ENCODE measurements at places on chromosomes 3 and 15.

GRCh38 chr15:70473581-70474370 lies 289.6 kb downstream of the UACA start:
- DNase-seq, result no peak

GRCh38 chr15:70703096-70703878 lies 60.1 kb downstream of the UACA start:
- no peak for DNase-seq

DNA sequence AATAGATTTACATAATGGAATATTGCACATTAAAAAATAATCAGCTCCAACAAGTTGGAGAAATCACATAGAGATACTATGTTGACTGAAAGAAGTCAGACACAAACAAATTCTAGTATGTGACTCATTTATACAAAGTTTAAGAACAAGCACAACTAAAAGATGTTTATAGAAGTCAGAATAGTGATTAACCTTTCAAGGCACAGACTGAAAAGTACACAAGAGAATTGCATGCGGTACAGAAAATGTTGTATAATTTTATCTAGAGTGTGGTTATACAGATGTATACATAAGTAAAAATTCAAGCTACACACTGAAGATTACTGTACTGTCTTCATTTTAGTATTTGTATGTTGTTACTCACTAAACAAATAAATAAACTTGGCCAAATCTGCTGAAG lies 19.3 kb upstream of the ATOSA start:
- DNase-seq, result no peak

DNA sequence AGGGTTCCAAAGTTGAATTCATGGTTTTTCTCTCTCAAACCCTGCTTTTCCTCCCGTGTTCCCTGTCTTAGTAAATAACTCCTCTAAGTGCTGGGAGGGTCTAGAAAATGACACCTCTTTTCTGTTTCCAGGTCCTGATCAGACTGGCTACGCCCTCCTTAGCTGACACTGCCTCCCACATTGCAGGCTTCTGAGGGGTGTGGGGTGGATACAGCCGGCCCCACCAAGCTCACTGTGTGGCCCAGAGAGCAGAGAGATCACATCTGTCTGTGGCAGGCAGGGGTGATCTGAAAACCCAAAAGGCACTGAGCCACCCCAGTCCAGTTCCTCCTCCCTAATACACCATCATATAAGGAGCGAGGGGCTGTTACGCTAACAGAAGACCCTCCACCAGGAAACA lies 62.7 kb downstream of the BDH1 start:
- DNase-seq, result no peak

GRCh38 chr3:156513619-156514018 lies 41.3 kb downstream of the SSR3 start:
- DNase-seq, result no peak

DNA sequence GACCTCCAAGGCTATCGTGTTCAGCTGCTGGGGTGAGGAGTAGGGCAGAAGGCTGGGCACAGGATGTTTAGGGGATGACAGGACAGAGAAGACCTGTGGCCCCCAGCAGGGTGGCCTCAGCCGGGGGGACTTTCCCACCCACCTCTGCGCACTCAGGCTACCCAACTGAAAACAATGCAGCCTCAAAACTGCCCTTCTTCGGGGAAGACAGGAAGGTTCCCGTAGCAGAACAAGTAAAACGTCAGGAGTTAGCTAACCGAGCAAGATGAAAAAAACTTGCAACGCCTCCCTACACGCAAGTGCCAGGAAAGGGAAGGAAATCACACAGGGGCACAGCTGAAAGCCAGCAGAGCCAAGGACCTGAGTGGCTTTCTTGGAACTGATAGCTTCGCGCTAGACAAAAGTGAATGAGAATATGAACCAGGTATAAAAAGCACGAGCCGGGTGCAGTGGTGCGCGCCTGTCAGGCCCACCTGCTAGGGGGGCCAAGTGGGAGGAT lies 38.4 kb upstream of the FURIN start:
- DNase-seq, result no peak

DNA sequence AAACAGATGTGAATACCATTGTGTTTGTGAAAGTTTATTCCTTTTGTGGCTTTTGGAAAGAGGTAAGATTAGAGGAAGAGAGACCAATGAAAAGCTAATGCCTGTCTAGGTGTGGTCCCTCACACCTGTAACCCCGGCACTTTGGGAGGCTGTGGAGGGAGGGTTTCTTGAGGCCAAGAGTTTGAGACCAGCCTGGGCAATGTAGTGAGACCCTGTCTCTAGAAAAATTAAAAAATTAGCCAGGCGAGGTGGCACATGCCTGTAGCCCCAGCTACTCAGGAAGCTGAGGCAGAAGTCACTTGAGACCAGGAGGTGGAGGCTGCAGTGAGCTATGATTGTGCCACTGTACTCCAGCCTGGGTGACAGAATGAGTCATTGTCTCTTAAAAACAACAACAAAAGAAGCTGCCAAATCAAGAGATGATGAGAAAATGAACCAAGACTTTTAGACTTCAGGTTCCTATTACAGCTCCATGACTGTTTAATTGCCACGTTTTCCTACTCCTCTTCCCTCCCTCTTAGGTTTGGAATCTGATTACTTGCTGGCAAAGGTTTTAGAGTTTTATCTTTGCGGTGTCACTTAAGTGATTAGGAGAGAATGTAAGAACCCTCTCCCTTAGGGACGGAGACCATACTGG lies 68.7 kb downstream of the CGNL1 start:
- DNase-seq, result no peak

DNA sequence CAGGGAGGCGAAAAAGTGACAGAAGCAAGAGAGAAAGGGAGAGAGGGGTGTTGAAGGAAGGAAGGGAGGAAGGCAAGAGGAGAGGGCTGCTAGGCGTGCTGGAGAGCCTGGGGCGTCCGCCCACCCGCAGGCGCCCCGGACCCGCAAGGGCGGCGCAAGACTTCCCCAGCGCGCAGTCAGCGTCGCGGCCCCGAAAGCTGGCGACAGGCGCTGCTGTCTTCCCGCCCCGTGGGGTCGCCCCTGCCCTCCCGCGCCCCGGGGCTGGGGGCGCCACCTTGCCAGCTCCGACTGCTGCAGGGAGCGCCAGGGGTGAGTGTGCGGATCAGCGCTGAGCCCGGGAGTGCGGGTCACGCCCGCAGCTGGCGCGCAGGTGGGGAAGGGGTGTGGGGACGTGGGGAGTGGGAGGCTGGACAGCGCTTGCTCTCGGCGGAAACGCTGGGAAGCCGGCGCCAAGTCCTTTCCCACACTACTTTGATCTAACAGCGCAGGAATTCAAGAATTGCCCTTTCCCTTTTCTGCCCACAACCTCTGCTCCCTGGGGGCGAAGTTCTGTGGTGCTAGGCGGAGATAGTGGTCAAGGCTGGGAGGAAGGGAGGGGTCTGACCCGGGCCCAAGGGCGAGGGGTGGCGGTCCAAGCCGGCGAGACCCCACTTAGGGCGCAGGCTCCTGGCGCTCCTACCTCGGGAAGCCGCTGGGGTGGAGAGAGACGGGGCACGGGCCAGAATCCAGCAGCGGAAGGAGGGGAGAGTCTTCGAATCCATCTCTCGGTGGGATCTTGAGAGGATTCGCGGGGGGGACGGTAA lies 266.1 kb downstream of the CGGBP1 start:
- no peak for DNase-seq

- no peak for DNase-seq
Measured at GRCh38 chr15:67042551-67043142, 22.8 kb upstream of the SMAD3 start.

GRCh38 chr3:69499422-69499821 lies 113.5 kb upstream of the FRMD4B start:
- DNase-seq, result no peak

DNA sequence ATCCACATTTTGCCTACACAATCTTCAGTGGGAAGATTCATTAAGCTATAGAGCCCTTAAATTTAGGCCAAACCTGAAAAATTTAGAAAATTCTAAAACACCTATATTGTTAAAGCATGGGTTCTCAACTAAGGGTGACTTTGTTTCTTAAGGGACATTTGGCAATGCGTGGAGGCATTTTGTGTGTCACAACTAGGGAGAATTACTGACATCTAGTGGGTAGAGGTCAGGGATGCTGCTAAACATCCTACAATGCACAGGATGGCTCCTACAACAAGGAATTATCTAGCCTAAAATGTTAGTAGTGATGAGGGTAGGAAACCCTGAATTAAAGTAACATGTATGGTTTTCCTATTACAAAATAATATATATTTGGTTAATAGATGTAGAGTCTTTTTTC lies 55.8 kb downstream of the TBC1D5 start:
- DNase-seq, result no peak

- DNase-seq, result peak; percentile 30
Measured at GRCh38 chr3:10194328-10195071, 29.8 kb downstream of the IRAK2 start.

- DNase-seq, result no peak
Measured at GRCh38 chr3:194637541-194638400, 4.6 kb upstream of the TMEM44 start.

DNA sequence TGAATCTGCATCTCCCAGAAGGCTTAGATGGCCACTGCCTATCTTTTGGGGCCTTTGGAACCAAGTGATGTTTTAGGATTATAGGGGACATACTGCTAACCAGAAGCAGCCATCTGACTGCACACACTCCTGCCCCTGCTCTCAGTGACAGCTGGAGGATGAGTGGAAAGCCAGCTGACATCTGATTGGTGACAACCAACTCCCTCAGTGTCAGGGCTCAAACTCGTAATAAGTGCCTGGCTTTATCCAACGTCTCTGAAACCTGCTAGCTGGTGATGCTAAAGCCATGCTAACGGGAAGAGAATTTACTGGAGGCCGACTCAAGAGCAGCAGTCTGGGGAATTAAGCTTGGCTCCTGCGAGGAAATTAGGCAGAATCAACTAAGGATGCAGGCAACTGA lies 35.1 kb downstream of the KY start:
- DNase-seq, result no peak

DNA sequence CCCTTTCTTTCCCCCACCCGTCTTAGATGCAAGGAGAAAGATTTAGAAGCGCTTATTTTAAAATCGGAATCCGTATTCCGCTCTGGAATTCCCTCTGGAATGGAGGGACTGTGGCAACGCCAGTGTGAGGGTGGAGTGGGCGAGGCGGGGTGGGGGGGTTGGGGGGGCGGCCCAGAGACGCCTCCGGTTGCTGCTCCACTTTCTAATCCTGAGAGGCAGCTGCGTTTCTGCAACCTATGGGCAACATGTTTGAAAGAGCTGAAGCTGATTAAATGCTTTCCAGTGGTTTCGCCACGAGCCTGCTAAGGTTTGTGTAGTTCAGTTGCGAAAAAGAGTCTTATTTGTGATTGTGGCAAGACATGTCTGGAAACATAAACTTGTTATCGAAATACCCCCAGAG lies at the start of gene CCK:
Gene CCK, minus strand, starts transcription at position 101 of the 400 bp plus-strand sequence. CDS start 2,555 bp downstream, outside the sequence.
- DNase-seq, result no peak

DNA sequence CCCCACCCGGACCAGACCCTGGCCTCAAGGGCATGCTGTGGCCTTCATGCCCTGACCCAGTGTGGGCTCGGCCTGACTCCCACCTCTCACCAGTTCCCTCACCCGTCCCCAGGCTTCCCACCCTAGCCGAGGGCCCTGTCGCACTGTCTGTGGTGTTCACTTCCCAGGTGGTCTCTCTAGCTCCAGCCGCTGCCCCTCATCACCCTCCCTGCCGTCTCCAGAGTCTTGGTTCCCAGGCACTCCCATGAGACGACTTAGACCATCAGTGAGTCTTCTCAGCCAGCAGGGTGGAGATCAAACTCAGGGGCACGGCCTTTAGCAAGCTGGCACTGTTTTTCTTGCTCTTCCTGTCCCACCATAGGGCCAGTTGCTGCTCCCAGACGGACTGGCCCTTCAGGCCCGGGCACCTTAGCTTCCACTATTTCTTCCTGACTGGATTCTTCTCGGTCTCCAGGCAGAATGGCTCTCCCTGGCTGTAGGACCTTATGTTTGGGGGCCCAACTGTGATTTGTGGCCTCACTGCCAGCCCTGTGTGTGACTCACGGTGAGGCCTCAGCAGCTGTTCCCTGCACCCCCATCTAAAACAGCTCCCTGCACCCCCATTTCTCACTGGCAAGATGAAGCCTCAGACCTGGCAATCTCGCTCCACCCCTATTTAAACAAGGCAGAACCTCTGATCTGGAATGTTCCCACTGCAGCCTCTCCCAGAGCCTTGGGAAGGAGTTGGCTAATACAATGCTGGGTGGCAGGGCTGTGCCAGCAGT lies 9.4 kb upstream of the PCSK6 start:
- DNase-seq, result no peak

DNA sequence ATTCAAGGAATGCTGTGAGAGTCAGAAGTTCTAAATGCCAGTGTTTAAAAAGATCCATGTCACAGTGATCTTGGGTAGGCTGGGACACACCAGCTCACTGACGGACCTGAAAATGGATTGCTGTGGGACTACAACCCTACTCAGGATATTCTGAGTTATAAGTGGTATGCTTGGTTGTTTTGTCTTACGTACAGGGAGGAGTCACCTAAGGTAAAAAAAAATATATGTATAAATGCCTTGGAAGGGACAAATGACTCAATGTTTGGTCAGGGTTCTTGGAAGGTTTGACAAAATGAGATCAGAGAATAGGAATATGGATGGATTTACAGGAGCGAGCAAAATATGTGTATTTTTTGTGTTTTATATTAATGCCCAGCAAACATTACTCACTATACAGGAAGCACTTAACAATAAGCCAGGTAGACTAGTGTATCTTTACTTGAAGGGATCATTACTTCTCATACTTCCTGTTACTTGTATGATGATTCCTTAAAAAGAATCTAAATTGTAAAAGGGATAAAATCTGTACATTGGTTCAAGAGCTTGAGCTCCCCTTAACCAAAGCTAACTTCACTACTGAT lies 767.3 kb downstream of the GBE1 start:
- no peak for DNase-seq

DNA sequence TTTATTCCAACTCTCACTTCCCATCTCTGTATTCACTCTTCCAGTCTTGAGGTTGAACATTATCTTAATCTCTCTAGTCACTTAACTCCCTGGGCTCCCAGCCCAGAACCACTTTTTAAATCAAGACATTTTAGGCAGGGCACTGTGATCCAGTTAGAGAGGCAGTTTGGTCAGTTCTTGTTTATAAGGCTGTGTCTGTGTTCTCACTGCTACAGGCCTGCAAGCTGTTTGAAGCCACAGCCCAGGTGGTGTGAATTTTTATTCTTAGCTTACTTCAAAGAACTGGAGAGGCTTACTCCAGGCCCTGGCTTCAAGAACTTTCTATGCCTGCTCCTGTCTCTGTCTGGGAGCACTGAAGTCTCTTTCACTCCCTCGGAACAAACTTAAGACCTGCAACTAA lies 906.1 kb downstream of the CADM2 start:
- no peak for DNase-seq

DNA sequence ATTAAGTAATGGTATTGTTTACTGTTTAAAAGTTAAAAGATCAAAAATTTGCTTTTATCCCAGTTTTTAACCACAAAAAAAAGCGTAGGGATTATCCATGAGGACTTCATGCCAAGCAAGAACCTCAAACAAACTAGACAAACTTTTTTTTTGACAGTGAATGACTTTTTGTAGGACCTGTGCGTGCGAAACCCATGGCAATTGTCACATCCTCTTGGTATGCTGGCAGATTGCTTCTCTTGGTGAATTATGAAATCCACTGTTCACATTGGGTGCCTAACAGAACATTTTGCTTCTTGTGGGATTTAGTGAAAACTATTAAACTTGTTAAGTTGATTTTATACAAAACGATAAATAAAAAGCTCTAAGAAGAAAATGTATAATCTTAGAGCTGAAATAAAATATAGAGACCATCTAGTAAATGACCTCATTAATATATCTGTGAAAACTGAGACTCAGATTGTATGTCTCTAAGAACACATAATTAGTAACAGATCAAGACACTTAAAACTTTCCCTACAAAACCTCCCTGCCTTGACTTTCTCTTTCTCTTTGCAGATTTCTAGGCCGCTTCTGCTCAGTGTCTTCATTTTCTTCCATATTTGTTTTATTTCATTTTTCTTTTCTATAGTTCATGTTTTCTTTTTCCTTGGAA lies 87.3 kb upstream of the CGNL1 start:
- DNase-seq, result no peak

Measured in activated naive CD4-positive, alpha-beta T cell (primary cell).